ENCODE measurements at places on chromosomes 2 and 18. TPM values are rescaled to one million over a fixed set of nuclear protein-coding genes. Genes with fewer than 3 reads are reported as not detected.

- DNase-seq: no peak
These were observed 15.9 kb downstream of the LYPD6 start for GRCh38 chr2:149346272-149346671.

GRCh38 chr18:70382992-70383717 lies 94.3 kb downstream of the SOCS6 start:
- DNase-seq: no peak

Gene GPR55
- polyA plus RNA-seq: 0.17 TPM

GRCh38 chr2:231394211-231395141 lies 1.0 kb upstream of the B3GNT7 start:
- no peak for DNase-seq

DNA sequence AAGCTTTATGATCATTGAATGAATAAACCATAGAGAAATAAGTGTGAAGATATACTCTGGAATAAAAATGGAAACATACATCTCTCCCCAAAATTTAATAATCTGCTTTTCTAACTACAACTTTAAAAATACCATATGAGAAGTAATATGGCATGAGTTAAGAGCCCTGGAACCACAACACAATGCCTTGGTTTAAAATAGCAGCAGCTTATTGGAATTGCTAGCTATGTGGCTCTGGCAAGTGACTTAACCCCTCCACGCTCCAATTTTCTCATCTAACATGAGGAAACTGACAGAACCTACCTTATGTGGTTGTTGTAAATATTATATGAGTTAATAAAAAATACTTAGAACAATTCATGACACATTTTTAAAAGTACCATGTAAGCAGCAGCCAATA lies 76.4 kb downstream of the VPS54 start:
- DNase-seq: no peak

Gene RNF125
- 2.2 TPM for polyA plus RNA-seq

Gene ACTG2
- 0.50 TPM for polyA plus RNA-seq

DNA sequence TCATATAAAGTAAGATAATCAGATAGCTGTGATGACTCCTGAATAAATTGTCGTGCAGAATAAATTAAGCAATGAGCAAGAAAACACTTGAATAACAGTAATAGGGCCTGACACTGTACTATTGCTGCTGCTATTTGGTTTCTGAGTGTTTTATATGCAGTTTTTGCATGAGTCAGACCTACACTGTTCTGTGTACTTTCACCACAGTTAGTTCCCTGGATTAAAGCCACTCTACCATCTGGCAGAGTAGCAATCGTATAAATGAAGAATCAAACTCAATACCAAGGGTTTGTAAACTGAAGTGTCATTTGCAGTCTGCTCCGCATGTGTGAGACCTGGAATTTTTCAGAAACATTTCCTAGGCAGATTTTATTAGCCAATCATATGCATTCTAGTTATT lies 398.6 kb upstream of the CDH7 start:
- DNase-seq: no peak

Gene CCDC74A
- 18.2 TPM for polyA plus RNA-seq

DNA sequence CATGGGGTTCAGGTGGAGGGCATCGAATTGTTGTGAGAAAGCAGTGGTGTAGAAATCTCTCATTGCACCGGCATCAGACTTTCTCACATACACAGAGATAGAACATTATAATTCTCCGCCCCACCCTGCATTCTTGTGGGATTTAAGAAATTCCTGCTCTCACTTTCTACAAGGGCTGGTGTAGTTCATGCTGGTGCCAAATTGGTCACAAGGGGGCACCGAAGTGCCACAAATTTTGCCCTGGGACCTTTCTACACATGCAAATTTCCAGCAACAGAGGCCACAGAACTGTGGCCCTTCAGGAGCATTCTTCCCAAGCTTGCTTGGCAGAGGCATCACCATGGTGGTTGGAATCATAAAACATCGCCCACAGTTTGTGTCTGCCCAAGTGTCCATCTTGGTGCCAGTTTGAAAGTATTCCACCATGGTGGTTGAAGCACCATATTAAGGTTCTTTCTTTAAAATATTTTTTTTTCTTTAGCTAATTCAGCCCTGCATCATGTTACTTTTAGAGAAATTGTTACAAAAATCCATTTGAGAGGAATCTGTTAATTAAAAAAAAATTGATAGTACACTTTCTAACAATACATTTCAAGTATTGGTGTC lies 521.2 kb upstream of the FANCL start:
- peak; percentile 22 for DNase-seq

- DNase-seq: no peak
These were observed 31.3 kb upstream of the CREG2 start for GRCh38 chr2:101418460-101419095.

GRCh38 chr2:121489911-121490583 lies 40.6 kb upstream of the RNU4ATAC start:
- no peak for DNase-seq

Gene KCNG2
- polyA plus RNA-seq: 0.48 TPM

Gene CFC1
- polyA plus RNA-seq: not detected

DNA sequence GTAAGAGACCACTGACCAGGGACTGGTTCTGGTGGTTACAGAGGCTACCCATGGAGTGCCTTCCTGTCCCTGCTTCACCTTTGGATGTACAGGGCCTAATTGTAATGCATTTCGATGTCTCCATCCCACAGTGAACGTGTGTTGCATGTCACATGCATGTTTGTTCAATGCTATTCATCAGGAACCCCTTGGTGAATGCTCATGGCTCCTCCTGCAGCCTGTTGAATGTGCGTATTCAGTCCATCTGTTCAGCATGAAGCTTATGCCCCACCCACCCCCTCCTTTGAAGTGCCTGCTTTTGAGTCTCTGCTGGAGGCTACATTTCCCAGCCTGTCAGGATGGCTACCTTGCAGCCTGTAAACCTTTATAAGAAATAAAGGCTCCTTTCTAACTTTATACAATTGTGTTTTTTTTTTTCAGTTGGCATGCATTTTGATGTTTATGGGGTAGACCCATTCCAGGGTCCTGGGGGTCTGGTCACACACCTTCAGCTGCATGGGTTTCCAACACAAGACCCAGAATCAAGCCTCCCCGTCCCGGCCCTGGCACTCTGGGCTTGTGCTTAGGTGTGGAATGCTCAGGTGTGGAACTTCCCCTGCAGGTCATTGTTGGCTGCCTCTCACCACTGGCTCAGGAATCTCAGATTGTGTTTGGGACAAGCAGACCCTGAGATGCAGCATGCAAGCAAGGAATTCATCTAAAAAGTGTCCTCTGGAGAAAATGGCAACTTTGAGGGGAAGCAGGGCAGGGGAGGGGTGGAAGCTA lies 238.8 kb upstream of the HDAC4 start:
- no peak for DNase-seq

Gene ALK
- polyA plus RNA-seq: 0.17 TPM

GRCh38 chr18:63162271-63163014 lies 157.1 kb downstream of the BCL2 start:
- no peak for DNase-seq

Gene GTF2A1L
- polyA plus RNA-seq: 0.52 TPM

DNA sequence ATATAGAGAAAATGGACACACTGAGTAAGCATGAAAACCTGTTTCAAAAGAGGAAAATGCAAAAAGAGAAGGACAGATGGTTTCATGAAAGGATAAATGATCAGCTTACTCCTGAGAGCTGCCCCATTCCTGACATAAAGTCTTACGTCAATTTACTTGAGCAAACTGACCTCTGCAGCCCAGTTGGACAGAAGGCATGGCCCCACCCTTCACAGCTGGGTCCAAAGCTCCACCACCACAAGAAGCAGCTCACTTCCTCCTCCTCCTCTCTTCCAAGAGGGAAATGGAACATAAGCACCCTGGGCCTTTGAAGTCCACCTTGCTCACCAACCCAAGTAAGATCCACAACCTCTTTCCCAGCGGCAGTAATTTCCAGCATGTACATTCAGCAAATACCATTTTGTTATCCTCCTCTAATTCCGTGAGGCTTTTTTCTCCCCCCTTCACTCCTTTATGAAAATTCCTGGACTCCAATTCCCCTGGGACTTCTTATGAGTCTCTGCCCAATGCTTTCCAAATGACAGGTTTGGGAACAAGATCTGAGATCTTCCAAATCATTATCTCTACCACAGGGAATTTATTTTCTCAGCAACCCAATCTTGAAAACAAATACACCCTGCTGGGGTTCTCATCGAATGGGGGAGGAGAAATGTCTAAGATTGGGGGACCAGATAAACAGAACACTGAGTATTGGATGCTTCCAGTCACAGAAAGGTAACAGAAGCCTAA lies 10.1 kb downstream of the COL4A4 start:
- DNase-seq: no peak

- DNase-seq: no peak
These were observed 21.5 kb downstream of the GPR39 start for GRCh38 chr2:132437852-132438669.

Gene HTR2B
- 16.0 TPM for polyA plus RNA-seq

- no peak for DNase-seq
These were observed 66.7 kb downstream of the TPGS2 start for GRCh38 chr18:36762074-36762473.

DNA sequence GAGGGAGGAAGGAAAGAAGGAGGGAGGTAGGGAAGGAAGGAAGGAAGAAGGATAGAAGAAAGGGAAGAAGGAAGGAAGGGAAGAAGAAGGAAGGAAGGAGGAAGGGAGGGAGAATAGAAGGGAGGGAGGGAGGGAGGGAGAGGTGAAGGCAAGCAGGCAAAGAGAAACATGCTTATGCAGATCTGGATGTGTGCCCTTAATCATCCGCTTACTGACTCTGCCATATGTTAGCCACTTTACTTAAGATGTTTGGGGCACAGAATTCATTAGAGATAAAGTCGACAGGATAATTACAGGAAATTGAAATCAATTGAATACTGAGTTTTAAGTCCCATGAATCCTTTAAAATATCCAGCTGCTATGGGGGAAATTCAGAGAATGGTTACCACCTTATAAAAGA lies 334.2 kb downstream of the GRB14 start:
- DNase-seq: no peak

DNA sequence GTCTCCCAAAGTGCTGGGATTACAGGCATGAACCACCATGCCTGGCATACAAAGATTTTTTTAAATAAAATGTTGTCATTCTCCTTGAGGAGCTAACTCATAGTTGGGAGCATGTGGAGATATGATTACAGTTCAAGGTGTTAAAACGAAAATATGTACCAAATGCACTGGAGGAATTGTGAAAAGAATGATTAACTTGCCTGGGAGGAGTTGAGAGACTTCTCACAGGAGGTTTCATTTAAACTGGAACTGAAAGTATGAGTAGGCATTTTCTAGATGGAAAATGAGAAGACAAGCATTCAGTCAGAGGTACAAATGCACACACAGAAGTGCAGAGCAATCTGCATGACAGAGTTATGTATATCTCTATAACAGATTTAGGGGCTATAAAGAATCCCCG lies 126.6 kb upstream of the PDE1A start:
- DNase-seq: no peak

GRCh38 chr2:200039724-200040650 lies 84.6 kb downstream of the MAIP1 start:
- no peak for DNase-seq
